Suppressor macrophage (primary cell): ENCODE measurements at places on chromosomes 7 and 10.

GRCh38 chr10:128485701-128486235 lies 359.5 kb upstream of the MKI67 start:
- no peak for DNase-seq

DNA sequence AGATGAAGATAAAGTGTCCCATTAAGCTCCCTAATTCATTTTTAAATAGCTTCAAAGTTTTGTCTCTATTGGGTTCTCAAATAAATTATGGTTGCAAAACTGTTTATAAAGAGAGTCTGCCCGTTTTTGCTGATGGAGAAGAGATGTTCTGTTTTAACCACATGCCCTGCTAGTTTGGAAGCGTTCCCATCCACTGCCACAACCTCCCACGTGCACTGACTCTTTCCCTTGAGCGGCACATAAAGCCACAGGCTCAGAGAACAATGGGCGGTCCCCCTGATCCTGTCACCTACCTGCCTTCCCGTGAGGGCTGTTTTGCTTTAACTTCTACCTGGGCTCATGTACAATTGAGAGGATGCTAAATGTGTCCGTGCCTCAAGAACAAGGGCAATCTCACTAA lies 65.5 kb downstream of the CPVL start:
- DNase-seq, result peak; percentile 45

DNA sequence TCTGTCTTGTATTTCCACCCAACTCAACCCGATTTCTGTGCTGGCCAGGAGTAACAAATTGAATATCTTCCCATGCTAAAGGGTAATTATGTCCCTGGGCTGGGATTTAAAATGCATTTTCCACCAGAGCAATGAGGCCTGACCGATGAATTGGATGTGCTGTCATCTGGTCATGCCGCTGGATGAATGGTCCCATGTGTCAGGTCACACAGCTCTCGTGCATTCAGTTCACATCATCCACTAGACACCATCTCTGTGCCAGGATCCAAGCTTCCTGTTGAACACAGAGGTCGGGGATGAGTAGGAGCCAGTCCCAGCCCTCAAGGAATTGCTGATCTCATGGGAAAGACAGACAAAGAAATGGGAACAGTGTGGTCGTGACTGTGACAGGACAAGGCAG lies 200.8 kb downstream of the ADRA2A start:
- DNase-seq, result no peak

- peak; percentile 55 for DNase-seq
Measured at GRCh38 chr7:5408777-5409176, 14.9 kb downstream of the TNRC18 start.

DNA sequence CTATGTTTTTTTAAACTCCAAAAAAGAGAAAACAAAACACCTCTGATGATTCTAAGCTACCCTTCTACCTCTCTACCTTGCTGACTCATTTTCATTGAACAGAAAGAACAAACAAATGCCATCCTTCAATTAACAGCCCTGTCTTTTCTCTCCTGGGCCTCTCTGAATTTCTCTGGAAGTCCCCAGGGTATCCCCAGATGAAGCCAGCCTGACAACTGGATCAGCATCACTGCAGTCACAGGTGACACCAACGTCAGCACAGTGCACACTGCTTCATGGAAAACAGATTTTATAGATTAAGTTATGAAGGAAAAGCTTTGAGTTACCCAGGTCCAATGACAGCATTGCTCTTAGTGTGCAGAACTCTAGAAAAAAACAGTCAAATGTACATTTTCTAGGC lies 5.7 kb downstream of the HUS1 start:
- no peak for DNase-seq

GRCh38 chr10:132483394-132483793 lies 54.2 kb upstream of the INPP5A start:
- DNase-seq, result no peak

DNA sequence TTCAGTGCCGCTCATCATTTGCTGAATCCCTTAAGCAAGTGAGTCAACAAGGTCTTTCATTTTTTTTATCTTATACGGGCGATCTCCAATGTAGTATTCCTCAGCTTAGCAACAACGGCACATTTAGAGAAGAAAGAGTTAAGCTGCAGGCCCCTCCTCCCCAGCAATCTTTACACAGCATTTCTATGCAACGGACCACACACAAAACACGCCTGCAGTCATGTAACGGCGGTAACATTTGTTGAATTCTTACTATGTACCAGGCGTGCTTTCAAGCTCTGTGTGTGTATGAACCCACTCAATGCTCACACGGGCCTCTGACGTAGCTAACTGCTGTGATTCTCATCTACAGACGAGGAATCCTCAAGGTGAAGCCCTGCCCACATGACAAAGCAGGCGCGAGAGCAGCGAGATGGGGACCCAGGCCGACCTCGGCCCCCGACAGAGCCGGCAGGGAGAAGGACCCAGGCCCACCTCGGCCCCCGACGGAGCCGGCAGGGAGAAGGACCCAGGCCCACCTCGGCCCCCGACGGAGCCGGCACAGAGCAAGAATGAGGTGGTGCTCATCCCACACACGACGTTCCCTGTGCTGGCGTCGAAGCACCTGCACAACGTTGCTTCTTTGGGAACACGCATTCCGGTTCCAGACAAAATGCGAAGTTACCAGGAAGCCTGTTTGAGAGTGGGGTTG lies 240.7 kb downstream of the ZMYND11 start:
- no peak for DNase-seq

- peak; percentile 55 for DNase-seq
Measured at GRCh38 chr7:79454361-79454960, 994 bp upstream of the MAGI2 start.

GRCh38 chr10:101570428-101571270 lies 17.4 kb downstream of the POLL start:
- DNase-seq, result peak; percentile 66

GRCh38 chr10:42864575-42864974 lies 82.0 kb downstream of the BMS1 start:
- peak; percentile 85 for DNase-seq

GRCh38 chr7:37659971-37660565 lies 23.5 kb upstream of the GPR141 start:
- no peak for DNase-seq

GRCh38 chr10:27373566-27374160 lies 130.4 kb upstream of the RAB18 start:
- DNase-seq, result no peak

DNA sequence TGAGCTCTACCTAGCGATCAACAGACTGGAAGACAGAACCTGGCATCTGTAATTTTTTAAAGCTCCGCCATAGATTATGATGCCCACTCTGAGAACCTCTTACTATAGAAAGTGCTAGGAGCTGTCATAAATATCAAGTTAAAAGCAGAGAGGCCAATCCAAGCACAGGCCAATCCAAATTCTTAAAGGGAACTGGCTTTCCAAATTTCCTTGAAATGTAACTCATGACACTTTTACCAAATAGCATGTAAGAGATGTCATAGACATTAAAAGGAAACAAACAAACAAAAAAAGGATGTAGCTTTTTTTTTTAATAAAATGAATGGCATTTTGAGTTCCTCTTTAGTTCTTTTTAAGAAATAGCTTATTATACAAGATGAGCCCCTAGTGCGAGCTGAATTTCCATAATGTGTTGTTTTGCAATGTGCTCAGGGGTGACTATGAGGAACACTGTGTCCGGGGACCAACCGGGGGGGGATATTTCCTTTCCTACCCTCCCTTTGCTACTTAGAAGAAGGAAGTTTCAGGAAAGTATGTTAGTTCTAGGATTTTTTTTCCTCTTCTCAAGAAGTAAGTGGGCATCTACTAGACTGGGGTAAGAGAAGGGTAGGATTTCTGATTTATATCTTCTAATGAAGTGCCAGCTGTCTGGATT lies 23.7 kb upstream of the MRC1 start:
- peak; percentile 82 for DNase-seq
